ENCODE measurements at places on chromosomes 12 and 14.

DNA sequence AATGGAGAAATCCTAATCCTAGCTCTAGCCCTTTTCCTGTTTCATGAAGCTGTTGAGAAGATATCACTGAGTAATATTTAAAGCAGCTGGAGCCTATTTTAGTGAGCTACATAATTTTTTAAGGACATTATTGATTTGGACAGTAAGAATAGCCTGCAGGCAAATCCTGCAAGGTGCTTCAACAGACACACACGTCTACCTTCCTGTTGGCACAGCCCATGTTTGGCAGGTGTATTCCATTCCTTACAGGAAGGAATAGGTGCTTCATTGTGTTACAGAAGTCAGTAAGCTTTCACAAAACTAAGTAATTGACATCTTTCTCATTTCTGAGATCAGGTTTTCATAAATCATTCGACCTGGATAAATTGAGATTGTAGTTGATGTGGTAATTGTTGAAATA is 50.6 kb downstream of the FOXA1 start:
- no peak for DNase-seq

GRCh38 chr12:104384141-104384880 is 72.4 kb upstream of the CHST11 start:
- no peak for DNase-seq

DNA sequence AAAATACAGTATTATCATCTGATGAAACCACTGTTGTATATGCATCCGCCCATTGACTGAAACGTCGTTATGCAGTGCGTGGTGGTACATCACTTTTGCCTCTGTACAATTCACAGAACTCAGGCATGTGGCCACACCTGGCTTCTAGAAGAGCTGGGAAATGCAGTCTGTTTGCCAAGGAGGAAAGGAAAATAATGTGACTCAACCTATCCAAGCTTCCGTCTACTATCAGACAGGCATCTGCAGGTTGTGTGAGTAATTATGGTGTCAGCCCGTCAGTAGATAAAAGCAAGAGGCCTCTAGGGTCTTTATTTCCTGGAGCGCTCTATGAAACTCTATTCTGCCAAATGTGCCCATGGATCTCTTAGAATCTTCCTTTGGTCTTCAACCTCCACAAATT is 111.6 kb downstream of the BBS10 start:
- DNase-seq = no peak

GRCh38 chr14:69997849-69998248 is 118.6 kb downstream of the SMOC1 start:
- DNase-seq = no peak

DNA sequence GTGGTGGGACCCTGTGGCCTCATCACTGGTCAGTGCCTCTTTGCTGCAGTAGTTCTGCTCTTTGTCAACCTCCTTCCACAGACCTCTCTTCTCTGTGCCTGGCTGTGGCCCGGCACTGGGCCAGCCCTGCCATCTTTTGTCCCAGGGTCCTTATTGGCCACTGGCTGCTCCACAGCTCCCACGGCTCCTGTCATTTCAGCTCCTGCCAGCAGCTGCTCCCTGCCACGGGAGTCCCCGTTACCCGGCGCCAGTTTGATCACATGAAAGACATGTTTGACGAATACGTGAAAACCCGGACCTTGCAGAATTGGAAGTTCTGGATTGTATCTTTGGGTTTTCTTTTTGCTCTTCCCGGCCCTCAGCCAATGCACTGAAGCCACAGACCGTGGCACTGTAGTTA is 35.4 kb downstream of the IL31 start:
- DNase-seq = no peak

DNA sequence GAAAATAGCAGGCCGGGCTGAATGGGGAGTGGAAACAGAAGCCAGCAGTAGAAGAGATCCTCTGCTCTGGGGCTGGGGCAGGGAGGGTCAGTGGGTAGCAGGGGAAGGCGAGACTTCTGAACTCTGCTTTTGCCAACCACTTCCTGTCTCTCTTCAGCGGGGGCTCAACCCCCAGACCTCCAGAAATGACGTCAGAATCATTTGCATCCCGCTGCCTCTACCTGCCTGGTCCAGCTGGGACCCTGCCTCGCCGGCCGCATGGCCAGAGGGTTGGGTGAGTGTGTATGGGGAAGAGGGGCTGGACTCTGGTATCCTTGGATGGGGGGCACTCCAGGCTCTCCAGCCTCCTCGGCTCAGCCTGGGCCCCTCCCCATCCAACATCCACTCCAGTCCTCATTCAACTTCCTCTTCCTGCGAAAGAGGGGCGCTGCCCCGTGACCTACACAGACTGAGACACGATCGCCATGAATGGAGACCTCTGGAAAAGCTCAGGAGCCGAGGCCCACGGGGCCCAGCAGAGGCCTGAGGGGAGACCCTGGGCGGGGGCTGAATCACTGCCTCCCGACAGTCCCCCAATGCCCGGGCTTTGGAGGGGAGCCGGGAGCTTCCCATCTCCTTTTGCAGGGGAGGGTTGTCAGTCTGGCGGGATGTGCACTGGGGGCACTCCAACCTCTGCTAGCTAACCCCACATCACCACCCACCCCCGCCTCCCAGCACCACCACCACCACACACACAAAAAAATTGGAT is 458 bp upstream of the HOXC4 start:
- DNase-seq = peak; percentile 85

GRCh38 chr12:68246350-68246749 is 7.1 kb downstream of the IL22 start:
- DNase-seq = no peak

DNA sequence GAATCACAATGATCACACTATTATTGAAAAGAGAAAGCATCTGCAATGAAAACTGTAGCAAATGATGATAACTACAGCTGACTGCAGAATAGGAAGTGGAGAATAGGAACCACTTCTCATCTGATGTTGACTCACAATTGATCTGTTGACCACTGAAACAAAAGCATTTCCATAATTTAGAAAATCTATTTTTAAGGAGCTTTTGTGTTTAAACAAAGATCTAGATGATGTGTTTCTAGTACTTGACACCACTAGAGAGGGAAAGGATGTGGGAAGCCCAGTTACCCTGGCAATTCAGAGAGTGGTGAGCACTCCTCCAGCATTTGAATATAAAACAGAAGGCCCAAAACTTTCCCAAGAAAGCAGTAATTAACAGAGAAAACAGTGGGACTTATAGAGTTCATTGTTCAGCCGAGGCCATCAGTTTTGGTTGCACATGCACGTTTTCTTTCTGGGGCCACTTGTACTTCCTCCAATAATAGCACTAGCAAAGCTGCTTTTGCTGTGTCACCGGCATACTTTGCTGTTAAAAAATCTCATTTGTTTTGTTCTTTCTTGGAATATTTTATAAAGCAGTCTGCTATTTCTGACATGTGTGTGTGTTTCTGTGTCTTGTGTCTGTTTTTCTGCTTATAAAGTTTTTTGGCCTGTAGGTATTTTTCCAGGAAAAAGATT is 76.1 kb upstream of the HECTD1 start:
- no peak for DNase-seq

DNA sequence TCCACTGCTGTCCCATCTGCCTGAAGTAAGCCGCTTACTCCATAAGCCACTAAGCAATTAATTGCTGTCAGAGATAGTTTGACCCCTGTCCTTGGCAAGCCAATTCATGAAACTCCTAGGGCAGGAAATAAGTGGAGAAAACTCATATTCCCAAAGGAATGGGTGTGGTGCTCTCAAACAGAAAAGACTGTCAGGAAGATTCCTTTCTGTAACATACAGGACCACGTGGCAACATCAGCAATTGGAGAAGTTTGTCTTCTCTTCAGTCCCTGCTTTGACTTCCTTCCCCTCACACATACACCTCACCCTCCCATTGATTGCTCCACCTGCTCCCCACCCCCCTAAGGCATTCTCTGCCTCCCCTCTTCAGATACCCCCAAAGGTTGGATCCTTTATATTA is 36.2 kb upstream of the MDM1 start:
- DNase-seq = no peak

- DNase-seq = no peak
These were observed 27.2 kb upstream of the RGS6 start for GRCh38 chr14:71905031-71905430.

- DNase-seq = peak; percentile 75
These were observed 1.7 kb downstream of the SINHCAF start for GRCh38 chr12:31324116-31324844.

- DNase-seq = no peak
These were observed 348.5 kb downstream of the NPAS3 start for GRCh38 chr14:33287189-33287588.

- no peak for DNase-seq
These were observed 5.6 kb downstream of the MSI1 start for GRCh38 chr12:120363274-120363855.

DNA sequence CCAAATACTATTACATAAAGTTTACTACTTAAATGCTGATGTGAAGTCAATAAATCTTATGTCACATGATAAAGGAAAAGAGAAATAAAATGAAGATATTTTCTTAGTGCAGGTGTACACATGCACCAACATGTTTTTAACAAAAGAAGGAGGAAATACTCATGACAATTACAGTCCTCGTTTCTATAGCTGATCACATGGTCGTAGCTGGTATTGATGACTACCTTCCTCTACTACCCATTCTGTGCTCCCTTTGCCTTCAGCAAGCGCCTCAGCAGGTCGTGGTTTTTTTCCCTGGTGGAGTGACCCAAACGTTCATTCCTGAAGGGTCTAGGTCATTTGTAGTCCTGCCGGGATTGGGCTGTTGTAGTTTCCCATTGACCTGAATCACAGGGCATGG is 25.4 kb upstream of the SLC10A1 start:
- DNase-seq = no peak

- no peak for DNase-seq
These were observed 6.2 kb downstream of the FOXJ2 start for GRCh38 chr12:8038659-8039114.
